ENCODE measurements at places on chromosomes 11 and 22. TPM values are rescaled to one million over a fixed set of nuclear protein-coding genes. Genes with fewer than 3 reads are reported as not detected.
A peak's percentile ranks its signal among the peaks of the same experiment; 100 is the strongest.

- DNase-seq = no peak
Observed at GRCh38 chr11:62400281-62400680, 18.6 kb upstream of the SCGB1A1 start.

GRCh38 chr11:76234416-76235232 is 28.3 kb upstream of the WNT11 start:
- peak; percentile 54 for DNase-seq

DNA sequence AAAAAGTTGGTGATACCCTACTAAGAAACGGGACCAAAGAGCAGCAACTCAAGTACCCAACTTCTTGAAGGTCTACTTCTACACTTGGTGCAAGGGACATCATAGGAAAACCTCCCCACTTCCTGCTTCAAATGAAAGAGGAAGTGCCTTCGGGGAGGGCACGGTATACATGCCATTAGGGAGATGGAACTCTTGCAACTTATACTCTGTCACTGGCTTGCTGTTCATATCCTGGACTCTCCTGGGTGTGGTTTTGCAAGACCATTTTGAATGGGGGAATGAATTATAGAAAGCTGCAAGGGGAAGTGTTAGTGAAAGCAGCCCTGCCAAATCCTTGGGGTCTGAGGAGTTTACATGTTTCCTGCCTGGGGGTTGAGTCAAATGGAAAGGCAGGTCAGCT is 41.9 kb downstream of the CSNK2A3 start:
- DNase-seq = no peak

- DNase-seq = no peak
Observed at GRCh38 chr22:39132871-39133524, 19.5 kb downstream of the CBX7 start.

DNA sequence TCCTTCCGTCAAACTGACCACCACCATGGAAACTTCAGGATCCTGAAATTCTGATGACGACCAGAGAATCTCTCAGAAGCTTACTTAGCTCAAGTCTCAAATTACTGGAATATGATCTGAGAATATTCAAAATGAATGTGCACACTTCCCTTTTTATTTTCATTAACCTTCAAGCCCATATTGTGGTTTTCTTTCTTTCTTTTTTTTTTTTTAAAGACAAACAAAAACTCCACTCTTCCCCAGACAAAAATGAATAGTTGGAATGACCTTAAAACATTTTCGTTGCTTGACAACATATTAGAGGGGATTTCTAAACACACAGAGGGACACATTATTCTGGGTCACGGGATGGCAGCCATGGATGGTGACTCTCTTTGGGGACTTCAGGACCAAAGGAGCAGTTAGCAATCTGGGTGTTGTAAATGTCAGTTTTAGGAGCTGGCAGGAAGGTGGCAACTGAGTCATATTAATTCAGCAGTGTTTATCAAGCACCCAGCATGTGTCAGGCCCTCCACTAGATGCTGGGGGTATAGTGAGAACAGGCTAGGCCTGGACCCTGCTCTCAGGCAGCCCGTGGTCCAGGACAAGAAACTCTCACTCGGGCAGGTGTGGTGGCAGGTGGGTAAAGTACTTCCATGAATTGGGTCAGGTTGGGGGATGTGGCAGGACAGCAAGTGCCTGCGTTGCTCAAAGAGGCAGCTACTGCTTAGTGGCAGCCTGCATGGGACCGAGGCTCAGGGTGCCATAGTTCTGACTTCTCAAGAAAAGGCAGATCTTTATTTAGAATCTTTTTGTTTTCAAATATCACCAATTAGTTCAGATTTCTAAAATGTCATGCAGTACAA is 126.1 kb downstream of the HIPK3 start:
- no peak for DNase-seq

- no peak for DNase-seq
Observed at GRCh38 chr22:42171417-42171816, 40.8 kb upstream of the CYP2D6 start.

DNA sequence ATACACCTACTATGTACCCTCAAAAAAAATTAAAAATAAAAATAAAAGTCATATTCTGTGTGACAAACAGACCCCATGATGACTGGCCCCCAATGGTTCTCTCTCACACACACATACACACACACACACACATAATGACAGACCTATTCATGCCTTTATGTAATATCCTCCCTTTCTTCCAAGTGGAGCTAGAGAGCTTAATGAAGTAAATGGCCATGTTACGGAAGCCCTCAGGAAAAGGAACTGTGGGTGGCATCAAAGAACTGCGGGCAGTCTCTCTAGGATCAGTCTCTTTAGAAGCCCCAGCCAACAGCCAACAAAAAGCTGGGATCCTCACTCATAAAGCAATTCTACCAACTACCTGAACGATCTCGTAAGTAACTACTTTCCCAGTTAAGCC is 125.5 kb downstream of the SIK3 start:
- DNase-seq = no peak

DGCR8 gene
- 66.7 TPM for total RNA-seq
